ENCODE measurements at places on chromosomes 13 and 19.
A peak's percentile ranks its signal among the peaks of the same experiment; 100 is the strongest.

- DNase-seq, result no peak
Observed at GRCh38 chr13:44739539-44739938, 163.4 kb upstream of the TSC22D1 start.

DNA sequence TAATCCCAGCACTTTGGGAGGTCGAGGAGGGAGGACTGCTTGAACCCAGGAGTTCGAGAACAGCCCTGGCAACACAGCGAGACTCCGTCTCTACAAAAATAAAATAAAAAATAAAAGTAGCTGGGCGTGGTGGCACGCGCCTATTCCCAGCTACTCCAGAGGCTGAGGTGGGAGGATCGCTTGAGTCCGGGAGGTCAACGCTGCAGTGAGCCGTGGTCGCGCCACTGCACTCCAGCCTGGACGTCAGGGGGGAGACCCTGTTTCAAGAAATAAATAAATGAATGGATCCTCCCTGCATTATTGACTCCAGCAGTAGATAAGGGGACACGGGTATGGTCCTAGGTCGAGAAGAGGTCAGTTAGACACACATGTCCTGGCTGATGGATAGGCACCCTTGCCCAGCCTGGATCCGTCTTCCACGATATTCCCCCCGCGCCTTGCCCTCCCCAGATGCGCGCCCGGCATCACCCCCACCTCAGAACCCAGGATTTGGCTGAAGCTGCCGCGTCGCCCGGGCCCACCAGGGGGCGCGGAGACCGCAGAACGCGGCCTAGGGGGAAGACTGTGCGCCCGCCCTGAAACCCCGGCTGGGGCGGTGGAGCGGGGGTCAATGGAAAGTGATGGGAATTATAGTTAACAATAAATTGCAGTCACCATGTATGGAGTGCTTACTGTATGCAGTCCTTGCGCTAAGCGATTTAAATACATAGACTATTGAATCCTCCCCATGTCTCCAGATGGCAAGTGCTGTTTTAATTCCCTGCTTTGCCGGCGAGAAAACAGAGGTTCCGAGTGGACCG lies 2.1 kb upstream of the HOOK2 start:
- DNase-seq, result peak; percentile 71

DNA sequence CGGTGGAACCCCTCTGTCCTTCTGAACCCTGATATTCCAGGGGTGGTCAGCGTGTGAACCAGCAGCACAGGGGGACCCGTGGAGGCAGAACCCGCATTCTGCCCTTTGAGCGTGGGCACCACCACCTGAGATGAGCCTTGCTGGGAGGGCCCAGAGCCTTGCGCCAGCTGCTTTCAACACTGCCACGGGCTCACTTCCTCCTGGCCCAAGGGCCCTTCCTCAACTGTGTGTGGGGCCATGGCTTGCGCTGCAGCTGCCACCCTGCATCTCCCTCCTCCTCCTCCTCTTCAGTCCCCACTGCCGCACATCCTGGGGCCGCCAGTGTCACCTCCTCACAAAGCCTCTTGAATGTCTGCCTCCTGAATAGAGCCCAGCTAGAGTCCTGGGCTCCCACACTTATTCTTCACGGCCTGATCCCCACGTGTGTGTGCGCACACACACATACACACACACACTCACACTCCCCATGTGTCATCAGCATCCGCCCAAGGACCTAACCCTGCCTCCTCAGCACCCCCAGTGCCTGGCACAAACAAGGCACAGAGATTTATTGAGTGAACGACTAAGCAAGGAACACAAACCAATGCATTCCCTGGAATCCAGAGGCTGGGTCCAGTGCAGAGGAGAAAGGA lies 26.9 kb upstream of the TMEM160 start:
- DNase-seq, result no peak

- no peak for DNase-seq
Observed at GRCh38 chr13:28031220-28031895, 42.9 kb upstream of the URAD start.

DNA sequence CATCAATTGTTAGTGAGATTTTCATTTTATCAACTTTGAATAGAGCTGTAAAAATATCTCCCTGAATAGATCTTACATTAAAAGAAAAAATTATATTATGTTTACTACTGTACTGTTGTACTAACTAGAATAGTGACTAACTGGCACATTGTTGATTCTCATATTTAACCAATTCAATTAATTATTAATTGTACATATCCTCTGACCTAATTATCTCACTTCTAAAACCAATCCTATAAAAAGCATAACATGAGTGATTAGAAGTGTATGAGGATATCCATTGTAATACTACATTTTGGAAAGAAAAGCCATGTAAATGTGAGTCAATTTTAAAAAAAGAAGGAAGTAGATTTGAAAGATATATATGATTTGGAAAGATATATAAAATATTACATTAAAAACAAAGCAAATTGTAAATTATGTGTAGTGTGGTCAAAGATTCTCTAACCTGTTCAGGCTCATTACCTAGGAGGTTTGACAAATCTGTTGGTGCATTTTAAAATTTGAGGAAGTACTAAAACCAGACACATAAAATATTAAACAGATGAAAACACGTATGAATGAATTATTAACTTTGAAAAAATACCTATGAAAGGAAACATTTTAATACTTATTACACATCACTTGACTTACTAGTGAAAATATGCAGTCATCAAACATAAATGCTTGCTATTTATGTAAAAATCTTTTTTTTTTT lies 829.8 kb upstream of the SLC10A2 start:
- DNase-seq, result no peak

DNA sequence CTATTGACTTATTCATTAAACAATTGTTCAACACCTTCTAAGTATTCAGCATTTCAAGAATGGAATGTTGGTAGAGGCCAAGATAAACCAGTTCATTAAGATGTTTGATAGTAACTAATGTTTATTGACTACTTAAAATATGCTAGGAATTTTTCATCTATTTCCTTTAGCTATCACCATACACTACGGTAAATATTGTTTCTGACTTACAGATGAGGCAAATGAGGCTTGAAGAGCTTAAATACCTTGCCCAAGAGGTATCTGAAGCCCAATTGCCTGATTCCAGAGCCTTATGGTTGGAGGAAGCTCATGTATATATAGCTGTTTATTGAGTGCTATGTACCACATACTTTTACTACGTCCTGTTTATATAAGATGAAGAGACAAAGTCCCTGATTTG lies 286.2 kb downstream of the NDFIP2 start:
- DNase-seq, result no peak

- no peak for DNase-seq
Observed at GRCh38 chr19:38803543-38803942, 9.2 kb downstream of the LGALS4 start.

DNA sequence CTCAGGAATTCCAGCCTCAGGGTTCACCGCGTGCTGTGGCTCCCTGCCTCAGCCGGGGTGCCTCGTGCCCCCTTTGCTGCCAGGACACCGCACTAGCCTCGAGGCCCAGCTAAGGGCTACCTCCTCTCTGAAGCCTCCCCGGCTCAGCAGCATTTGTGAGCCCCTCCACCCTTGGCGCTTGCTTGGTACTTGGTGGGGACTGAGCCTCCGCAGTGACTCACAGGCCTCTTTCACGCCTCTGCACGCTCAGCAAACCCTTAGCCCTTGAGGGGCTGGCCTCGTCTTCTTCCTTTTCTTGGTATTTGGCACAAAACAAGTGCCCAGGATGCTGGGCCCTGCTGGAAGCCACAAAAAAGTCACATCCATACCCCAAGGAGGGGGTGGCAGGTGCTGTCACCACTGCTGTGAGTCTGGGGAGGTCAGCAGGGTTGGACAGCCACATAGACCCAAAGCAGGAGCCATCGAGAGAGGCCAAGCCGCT lies 85.4 kb upstream of the TM9SF2 start:
- DNase-seq, result no peak

DNA sequence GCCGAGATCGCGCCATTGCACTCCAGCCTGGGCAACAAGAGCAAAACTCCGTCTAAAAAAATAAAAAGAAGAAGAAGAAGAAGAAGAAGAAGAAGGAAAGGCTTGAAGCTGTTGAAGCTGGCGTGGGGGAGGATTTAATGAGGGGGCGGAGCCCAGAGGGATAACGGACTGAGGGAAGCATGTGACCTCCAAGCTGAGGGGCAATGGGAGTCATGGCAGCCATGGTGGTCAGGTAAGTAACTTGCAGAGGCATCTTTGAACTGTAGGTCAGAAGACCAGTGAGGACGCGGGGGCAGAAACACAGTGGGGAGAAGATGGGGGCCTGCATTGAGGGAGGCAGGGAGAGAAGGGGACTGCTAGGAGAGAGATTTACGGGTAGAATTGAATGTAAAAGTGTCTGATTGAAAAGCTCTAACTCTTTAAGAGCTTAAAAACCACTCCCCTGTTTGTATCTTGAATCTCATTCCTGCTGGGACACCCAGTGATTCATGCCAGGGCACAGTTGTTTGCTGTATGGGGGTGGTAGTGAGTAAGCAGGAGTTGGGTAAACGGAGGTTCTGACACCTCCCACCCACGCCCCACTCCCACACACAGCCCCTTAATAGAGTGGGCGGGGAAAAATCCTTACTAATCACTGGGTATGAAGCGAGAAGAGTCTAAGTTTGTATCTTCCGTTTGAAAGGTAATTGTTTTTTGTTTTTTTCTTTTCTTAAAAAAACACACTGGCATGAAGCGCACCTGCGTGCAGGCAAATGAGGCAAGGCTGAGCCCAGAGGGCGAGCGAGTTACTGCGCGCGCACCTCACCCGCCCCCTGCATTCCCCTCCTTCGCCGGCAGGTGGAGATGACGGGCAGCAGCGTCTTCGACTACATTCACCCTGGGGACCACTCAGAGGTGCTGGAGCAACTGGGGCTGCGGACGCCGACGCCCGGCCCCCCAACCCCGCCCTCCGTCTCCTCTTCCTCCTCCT lies 13.0 kb downstream of the TMEM160 start:
- peak; percentile 97 for DNase-seq

DNA sequence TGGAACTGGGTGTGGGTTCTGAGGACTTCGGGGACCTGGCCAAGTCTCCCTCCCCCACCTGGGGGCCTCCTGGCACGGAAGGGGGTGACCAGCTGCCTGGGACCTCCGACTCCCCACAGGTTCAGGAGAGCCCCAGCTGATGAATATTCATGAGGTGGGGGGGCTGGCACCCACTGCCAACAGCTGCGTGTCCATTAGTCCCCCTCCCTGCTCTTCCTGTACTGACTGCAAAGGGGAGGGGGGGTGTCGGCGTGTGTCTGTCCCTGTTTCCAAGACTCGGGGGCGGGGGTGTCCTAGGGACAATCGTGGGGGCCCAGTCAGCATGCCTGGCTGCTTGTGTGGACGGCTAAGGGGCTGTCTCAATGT lies 10.6 kb upstream of the NFIX start:
- no peak for DNase-seq

DNA sequence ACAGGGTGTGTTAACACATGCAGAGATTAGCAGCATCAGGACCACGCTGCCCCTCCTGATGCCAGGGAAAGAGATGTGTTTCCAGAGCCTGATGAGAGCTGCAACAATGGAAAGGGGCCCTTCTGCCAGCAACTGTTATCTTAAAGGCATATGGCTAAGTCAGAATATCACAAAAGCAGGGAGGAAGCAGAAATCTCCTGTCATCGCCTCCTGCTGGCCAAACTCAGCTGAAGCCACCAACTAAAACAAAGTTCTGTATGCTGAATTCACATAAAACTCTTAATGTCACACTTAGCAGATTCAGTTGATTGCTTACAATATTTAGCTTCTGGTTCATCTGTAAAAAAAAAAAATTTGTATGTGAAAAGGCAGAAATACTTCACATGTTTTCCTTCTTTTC lies 178.2 kb downstream of the GPC5 start:
- no peak for DNase-seq

DNA sequence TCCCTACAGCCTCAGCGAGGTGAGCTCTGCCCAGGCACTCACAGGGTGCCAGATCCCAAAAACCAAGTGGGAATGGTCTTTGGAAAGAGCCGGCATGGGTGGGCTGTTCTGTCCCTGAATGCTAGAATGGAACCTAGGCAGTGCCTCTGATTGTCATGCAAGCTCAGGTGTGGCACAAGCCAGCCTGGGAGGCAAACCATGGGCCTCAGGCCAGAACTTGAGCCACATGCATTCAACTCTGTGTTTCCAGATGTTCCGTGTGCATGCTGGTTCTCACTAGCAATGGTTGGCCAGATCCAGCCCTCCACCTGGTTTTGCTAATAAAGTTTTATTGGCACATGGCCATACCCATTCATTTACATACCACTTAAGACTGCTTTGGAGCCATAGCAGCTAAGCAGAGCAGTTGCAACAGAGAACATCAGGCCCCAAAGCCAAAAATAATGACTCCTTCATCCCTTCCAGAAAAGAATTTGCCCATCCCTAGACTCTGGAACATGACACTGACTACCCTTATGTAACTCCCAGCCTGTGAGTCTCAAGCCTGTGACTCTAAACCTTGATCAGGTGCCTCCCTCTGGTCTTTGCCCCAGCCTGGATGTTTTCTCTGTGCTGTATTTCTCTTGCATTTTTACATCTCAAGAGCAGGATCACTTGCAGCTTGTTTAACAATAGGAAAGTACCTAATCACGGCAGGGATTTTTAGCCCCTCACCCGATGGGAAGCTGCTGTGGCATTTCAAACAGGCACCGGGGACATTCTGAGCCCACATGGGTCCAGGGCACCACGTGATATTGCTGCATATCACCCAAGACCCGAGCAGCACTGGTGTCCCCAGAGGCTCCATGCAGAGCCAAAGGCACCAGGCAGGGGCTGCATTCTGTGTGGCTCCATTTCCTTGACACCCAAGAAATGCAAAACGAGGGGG lies 55.4 kb upstream of the USE1 start:
- DNase-seq, result no peak

GRCh38 chr19:47176071-47176626 lies 45.5 kb downstream of the SAE1 start:
- no peak for DNase-seq

DNA sequence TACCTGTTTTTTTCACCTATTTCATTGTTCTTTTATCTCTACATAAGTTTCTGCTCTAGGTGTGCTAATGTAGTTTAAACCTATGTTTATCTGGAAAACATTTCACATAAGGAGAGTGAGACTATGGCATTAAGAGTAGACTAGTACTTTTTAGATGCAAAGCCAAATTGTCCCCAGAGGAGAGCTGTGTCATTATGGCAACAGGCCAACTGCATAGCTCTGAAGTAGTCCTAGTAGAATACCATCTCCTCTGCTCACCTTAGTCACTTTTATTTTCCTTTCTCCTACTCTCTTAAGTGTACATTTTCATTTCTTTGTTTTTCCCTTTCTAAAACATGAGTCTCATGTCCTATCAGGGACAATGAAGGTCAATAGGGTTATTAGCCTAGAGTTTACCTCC lies 123.1 kb downstream of the ITGBL1 start:
- no peak for DNase-seq

GRCh38 chr13:100517135-100517534 lies 71.5 kb downstream of the GGACT start:
- no peak for DNase-seq

GRCh38 chr13:99287551-99287950 lies 19.6 kb downstream of the GPR183 start:
- no peak for DNase-seq

All from stimulated activated CD8-positive, alpha-beta memory T cell treated with anti-CD3 and anti-CD28 coated beads, Interleukin-7, amount 100 ng/mL, for 1 hour (primary cell).